ENCODE measurements at places on chromosomes 3 and 15.

GRCh38 chr3:17089314-17089700, 204.6 kb downstream of the PLCL2 start:
- no peak for DNase-seq

DNA sequence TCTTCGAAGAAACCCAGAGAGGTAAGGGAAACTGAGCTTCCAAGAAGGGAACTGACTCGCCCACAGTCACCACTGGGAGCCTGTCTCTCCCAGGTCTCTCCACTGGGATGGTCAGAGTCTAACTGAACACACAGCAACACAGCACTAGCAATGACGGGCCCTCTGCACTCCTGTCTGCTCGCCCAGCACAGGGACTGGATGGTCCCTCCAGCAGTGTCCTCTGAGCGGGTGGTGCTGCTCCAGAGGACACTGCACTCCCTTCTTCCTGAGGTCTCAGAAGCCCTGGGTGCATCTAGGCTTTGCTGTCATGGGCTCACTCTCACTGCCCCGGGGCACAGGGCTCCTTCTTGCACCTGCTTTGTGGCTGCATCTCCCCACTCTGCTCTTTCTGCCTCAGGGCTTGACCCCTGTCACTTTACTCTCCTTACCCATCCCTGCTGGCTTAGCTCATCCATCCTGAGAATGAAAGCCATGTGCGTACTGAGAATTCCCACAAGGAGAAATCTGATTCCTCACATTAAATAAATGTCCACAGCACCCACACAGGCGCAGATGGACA, 356.6 kb downstream of the GABRG3 start:
- no peak for DNase-seq

GRCh38 chr3:12707449-12707848, 43.5 kb upstream of the RAF1 start:
- DNase-seq, result no peak

DNA sequence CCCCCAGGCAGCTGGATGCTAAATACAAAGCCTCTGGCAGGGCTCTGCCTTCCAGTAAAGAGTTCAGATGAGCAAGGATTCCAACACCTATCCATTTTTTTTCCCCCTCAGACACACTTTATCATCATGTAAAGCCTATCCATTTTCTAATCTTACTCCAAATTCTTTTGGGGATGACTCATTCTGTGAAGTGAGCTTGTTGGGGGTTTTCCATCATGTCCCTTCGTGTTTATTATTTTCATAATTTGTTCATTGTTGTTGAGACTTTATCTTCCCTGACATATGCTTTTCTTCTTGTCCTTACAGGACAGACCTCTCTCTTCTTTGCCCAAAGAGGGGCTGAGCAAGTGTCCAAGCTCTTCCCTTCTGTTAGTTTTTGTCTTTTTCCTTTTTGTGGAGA, 34.7 kb upstream of the SH3BP5 start:
- no peak for DNase-seq

DNA sequence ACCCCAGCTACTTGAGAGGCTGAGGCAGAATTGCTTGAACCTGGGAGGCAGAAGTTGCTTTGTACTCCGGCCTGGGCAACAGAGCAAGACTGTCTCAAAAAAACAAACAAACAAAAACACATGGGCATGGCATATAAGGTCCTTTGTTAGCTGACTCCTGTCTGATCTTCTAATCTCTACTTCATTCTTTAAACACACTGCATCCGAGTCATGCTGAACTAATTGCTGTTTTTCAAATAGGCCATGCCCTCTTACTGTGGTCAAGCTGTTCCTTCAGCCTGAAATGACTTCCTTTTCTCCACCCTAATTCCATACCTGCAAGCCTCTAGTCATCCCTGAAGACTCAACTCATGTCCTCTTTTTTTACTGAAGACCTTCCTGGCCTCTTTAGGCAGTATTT, 22.3 kb upstream of the SLMAP start:
- DNase-seq, result no peak

- DNase-seq, result no peak
Observed at GRCh38 chr3:50373146-50374051, 14.1 kb upstream of the TMEM115 start.

DNA sequence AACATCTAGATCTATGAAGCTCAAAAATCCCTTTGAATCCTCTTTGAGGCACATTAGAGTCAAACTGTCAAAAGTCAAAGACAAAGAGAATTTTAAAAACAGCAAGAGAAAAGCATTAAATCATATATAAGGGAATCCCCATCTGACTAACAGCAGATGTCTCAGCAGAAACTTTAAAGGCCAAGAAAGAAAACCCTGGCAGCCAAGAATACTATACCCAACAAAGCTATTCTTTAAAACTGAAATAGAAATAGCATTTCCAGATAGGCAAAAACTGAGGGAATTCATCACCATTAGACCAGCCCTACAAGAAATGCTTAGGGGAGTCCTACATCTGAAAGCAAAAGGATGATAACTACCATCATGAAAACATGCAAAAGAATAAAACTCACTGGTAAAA, 211.2 kb upstream of the PDZRN3 start:
- no peak for DNase-seq

GRCh38 chr15:82966671-82967071, 14.2 kb upstream of the HOMER2 start:
- DNase-seq, result no peak

- no peak for DNase-seq
Observed at GRCh38 chr3:126293370-126294082, 63.7 kb downstream of the KLF15 start.

DNA sequence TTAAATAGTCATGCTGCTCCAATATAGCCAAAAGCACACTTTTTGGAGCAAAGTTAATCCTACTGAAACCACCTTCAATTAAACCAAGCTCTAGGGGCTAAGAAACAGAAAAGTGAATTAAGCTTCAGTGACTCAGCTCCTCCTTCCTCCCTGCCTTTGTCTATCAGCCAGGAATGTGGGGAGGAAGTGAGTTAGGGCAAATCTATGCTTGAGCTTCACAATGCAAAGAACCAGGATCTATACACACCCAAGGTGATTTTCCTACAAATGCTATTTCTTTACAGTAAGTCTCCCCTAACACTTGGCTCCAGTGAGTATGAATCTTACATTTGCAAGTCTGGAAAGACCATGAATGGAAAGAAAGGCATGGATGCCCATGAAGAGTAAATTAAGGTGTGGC, 212.1 kb downstream of the P3H2 start:
- DNase-seq, result peak; percentile 68

DNA sequence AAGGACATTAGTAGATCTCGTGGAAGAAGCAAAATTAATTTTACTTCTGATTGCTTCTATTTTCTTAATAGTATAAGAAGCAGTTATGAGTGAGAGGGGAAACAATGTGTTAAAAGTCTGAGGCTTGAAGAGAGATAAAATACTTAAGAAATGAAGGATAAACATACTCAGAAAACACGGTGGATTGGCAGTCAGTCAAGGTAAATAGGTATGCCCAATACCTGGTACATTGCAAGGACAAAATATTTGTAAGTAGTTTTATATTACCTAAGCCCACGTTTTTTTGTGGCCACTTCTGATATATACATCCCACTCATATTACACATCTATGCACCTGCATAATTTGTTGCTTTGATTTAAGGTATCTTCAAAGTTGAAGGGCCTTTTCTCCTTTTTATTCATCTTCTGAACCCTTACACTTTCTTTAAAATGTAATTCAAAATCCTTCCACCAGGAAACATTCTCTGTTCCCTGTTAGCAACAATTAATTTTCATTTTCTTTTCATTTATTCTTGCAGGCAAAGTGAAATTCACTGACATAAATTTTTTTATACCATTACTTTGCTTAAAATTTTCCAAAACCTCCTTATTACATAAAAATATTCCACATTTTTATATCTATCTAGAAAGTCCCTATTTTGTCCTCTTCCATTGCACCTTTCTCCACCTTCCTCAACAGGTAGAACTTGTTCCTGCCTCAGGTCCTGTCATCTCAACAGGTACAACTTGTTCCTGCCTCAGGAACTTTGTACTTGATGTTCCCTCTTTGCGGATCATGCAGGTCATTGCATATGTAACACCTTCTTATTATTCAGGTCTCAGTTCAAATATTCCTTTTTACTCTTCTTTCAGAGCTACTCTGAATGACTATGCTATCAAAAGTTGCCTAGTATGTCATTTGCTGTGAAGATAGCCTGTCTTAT, 755.7 kb upstream of the ALCAM start:
- DNase-seq, result no peak

DNA sequence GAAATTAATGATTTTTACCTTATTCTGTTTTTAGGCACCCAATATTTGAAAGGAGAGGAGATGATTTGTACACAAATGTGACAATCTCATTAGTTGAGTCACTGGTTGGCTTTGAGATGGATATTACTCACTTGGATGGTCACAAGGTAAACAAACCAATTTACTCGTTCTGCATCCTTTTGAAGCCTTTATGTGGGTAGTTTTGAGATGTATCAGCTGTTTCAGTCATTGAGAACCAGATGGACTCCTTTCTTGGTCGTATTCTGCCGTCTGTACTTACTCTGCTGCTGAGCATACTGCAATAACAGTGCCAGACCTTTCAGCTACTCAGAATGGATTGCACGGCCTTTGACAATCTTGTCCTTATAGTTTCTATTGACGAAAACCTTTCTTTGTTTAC, 13.3 kb downstream of the DNAJB11 start:
- DNase-seq, result no peak

- no peak for DNase-seq
Observed at GRCh38 chr3:81299481-81299880, 462.0 kb downstream of the GBE1 start.

GRCh38 chr3:52253314-52254304, 8.1 kb downstream of the PPM1M start:
- no peak for DNase-seq
